ENCODE measurements at places on chromosomes 6 and 20.

DNA sequence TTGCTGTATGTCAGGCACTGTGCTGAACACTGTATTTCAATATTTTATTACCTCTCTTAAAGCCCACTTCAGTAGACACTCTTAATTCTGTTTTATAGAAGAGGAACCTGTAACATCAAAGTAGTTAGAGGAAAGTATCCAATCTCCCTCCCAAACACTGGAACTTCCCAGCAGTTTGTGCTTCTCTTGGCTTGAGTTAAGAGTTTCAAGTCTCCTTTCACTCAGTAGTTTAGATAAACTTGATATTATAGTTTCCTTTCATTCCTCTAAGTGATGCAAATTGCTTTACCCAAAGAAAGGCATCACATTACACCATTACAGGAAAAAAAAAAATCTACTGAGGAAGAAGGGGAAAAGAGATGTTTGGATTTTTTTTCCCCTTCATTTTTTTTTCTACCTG lies 164.3 kb downstream of the TSHZ2 start:
- DNase-seq: no peak

- no peak for DNase-seq
Measured at GRCh38 chr20:10540636-10541493, 105.8 kb downstream of the SLX4IP start.

GRCh38 chr6:117601811-117602150 lies 530 bp downstream of the GOPC start:
- DNase-seq: no peak

GRCh38 chr6:24932832-24933231 lies 2.9 kb downstream of the RIPOR2 start:
- no peak for DNase-seq

DNA sequence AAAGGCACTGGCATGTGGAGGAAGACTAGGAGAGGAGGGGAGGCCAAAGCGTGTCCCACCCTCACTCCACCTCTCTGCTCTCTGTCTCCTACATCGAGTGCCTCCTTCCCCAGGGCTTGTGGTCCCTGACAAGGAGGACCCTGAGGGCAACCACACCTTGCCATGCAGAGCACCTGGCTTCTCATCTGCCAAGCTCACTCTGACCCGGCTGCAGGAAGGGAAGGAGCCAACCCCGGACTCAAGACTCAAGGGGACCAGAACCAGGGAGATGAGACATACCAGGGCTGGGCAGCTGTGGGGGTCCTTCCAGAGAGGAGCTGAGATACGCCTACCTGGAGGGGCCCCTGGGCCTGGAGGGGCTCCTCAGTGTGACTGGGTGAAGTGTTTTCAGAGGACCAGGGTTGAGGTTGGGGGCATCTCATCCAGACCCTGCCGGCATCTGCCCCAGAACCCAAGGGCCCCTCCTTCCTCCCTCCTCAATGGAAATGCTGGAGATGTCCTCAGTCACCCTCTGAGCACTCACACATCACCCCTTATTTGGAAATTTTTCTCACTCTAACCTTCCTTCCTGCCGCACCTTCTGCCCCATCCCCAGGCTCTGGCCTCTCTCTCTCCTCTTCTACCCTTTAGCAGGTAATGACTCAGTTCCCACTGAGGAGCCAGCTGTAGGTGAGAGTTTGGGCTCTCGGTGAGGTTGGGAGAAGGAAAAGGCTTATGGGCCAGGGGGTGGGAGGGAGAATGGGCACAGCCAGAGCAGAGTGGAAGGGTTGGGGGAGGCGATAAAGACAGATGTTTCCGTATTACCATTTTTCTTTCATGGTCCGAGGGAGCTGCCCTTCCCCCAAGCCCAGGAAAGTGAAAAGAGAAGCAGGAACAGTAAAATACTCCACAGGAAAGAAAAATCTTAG lies 32.0 kb upstream of the POU5F1 start:
- no peak for DNase-seq

DNA sequence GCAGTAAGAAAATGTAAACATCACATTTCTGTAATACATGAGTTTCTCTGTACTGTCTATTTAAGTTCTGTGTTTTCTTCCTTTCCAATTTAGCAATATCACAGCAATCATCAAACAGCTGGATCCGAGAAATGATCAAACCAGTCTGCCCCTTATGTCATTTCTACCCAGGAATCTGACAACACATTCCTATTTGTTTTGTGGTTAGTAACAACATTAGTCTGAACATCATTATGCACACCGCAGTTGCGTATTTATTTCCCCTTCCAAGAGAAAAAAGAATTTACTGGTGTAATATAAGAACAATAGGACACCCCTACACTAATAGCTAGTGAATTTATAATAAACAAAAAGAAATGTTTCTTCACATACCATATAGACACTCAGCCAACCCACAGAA lies 179.5 kb downstream of the BTBD9 start:
- DNase-seq: no peak
